Activated CD4-positive, alpha-beta memory T cell treated with anti-CD3 and anti-CD28 coated beads, Interleukin-2, amount 10 ng/mL, durations not matched to agents 7 days and 5 days (primary cell): ENCODE measurements at places on chromosomes 7 and 10. TPM values are rescaled to one million over a fixed set of nuclear protein-coding genes. Genes with fewer than 3 reads are reported as not detected.

Gene PPP1R17
- not detected for total RNA-seq

Gene FRMD4A
- 0.30 TPM for total RNA-seq

Gene GIMAP8
- 26.4 TPM for total RNA-seq

Gene HOXA2
- total RNA-seq = not detected

Gene PBLD
- 2.1 TPM for total RNA-seq
